ENCODE measurements at places on chromosomes 7 and 10.

- DNase-seq: no peak
Observed at GRCh38 chr10:81288544-81288943, 586.5 kb upstream of the NRG3 start.

DNA sequence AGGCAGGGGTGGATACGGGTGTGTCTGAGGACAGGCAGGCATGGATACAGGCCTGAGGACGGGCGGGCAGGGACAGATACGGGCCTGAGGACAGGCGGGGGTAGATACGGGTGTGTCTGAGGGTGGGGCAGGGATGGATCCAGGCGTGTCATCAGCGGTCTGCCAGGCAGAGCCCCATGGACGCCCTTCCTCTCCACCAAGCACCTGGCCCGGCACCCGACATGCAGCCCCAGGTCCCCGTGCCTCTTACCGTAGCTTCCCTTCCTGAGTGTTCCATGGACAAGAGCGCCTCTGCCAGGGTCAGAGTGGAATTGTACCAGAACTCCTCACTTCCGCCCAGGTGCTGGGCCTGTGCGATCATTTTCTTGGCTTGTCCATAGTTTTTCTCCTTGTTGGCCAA, 74.6 kb upstream of the NKX6-2 start:
- no peak for DNase-seq

DNA sequence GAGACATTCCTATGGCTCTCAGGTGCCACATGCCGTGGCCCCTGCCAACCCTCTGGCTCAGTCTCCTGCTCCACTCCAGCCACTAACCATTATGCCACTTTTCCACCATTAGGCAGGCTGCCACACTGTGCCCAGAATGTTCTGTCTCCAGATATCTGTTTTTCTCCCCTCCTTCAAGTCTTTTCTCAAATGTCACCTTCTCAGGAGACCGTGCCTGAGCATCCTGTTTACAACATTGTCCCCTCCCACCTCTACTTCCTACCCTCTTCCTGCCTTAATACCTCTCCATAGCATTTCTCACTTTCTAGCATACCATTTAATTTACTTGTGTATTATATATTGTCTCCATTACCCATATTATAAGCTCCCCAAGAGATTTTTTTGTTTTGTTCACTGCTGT, 162.5 kb upstream of the LYZL2 start:
- no peak for DNase-seq

GRCh38 chr7:96200740-96201139, 121.2 kb downstream of the SLC25A13 start:
- DNase-seq: no peak

DNA sequence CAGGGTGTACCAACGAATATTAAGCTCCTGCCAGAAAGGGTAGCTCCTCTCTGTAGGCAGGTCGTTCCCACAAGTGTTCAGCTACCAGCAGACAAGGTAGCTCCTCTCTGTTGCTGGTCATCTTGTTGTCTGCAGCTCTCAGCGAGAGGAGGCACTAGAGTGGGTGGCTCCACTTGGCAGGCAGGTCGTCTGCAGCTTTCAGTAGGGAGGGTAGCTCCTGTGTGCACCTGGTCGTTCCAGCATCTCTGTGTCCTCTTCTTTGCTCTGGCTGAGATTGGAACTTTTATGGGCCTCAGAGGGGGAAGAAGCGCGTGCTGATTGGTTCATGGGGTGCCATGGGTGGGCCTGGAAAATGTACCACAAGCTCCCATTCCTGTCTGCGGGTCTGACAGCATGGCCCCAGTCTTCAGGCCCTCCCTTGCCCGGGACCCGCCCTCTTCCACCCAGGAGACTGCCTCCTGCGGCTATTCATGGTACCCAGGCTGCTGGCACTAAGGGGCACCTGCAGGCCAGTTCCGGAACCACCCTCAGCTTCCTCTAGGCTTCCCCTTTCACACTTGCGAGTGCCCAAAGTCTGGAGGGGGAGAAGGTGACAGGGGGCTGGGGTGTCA, 63.9 kb upstream of the CACNA2D1 start:
- DNase-seq: no peak

DNA sequence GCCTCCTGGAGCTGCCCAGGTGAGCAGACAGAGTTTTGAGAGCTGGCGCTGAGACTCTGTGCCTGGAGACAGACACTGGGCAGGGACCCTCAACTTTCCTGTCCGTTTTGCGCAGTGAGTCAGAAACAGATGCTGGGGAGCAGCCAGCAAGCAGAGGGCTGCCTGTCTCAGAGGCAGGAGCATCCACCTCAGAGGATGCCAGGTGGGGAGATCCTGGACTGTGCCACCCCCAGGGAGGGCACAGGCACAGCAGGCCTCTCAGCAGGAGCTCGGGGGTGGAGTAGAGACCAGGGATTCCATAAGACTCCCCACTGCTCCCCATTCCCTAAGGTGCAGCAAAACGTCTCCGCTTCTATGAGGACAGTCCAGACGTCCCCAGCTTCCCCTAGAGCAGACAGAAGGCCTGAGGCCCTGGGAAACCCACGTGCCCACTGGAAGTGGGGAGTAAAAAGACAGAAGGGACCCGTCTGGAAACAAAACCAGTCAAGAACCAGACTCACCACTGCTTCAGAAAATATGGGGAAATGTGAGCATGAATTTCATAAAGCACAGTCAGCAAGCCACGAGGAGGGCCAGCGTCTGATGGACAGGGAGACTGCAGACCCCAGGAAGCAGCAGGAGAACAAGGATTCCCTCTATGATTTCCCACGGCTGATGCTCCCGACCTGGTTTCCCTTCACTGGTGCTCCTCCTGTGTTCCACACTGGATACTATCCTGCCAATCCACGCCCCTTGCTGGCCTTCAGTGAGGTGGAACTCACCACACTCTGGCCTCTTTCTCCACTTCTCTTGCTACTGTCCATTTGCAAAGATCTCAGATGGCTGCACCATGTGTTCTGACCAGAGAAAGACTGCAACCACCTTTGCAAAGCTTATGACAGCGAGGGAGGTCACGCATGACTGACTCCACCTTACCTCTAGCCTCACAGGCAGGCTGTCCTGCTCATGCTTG, 151.3 kb upstream of the FAM20C start:
- no peak for DNase-seq

- DNase-seq: no peak
Observed at GRCh38 chr10:113961182-113962031, 82.3 kb upstream of the ADRB1 start.

- DNase-seq: no peak
Observed at GRCh38 chr10:123635131-123635530, 31.0 kb upstream of the GPR26 start.

- DNase-seq: peak; percentile 7
Observed at GRCh38 chr7:99079104-99079503, 64.8 kb downstream of the SMURF1 start.

GRCh38 chr10:60096761-60097513, 190.6 kb upstream of the CCDC6 start:
- no peak for DNase-seq

DNA sequence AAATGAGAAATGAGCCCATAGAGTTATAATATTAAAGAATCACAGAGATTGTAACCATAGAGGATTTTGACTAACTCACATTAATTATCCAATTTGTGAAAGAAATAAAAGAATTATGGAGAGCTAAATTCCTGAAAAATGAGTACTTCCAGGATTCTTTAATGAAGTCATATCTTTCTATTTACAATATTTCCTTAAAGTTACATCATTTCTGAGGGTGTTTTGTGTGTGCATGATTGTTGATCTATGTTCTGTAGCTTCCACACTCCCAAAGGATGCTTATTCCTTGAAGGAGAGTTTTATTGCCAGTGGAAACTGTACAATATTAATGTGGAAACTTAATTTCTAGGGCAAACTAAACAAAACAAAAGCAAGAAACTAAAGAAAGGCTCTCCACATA, 299.6 kb downstream of the MDFIC start:
- DNase-seq: no peak

DNA sequence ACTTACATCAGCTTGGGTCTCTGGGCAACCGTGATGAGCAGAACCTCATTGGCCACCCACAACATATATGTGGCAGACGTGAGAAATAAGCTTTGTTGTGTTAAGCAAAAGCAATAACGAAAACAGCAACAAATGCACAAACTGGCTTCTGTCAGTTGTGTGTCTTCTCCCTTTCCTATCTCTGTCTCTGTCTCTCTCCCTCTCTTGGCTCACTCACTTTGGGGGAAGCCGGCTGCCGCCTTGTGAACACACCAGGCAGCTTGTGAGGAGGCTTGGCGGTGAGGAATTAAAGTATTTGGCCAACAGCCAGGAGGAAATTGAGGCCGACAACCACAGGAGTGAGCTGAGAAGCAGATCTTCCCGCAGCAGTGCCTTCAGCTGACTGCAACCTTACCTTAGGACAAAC, 21.9 kb upstream of the CDCA7L start:
- no peak for DNase-seq
